T-helper 2 cell treated with Interferon-gamma antibody and Interleukin-4, amounts not matched to agents 5 μg/mL and 100 μg/mL, for 36 hours (primary cell): ENCODE measurements at places on chromosomes 13 and 19.

DNA sequence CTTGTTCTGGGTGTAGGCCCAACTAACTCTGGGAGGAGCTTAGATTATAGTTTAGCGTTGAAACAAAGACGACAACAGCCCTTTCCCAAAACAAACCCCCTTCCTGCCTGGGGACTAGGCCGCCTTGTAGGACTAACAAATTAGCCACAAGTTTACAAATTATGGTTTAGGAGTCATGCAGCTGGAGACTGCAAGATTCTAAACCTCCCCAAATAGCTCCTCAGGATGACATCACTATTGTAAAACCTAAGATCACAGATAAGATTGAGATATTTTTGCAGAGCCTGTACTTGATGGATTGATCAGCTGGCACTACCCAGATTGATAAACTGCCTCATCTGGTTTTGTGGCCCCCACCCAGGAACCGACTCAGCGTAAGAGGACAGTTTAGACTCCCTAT lies 2.3 kb upstream of the SLC25A15 start:
- DNase-seq: peak; percentile 46

DNA sequence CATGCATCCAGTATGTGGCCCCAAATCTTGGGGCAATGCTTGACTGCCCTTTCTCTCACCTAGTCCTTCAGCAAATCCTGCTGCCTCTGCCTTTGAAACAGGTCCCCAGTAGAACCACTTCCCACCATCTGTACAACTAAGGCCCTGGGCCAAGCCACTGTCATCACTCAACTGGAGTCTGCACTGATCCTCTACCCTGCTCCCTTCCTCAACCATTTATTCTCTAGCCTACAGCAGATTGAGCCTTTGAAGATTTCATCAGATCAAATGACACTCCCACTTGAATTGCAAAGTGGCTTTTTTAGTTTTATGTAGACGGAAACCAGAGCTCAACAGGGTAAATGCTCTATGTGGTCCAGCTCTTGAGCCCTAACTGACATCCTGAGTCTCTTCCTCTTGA lies 43.5 kb downstream of the ATP8A2 start:
- DNase-seq: no peak

- DNase-seq: no peak
These were observed 11.2 kb downstream of the ZNF347 start for GRCh38 chr19:53147645-53148044.

DNA sequence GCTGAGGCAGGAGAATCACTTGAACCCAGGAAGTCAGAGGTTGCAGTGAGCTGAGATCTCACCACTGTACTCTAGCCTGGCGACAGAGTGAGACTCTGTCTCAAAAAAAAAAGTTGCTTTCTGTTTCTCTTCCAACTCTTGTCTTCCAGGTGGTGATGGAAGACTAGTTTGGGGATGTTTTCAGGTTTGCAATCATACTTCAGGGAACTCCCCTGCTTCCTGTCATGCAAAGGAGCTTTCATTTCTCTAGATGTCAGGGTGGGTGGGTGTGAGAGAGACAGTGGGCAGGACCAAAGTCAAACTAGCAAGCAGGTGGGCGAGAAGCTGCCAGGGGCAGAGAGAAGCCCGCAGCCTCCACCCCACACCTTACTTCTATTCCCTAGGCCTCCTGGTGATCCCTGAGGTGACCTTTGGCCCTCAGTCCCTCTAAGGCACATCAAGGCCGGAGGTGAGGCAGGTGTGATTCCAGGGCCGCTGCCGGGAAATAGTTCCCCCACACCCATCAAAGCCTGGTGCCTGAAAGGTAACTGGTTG lies 25.7 kb downstream of the CCNE1 start:
- DNase-seq: peak; percentile 71

DNA sequence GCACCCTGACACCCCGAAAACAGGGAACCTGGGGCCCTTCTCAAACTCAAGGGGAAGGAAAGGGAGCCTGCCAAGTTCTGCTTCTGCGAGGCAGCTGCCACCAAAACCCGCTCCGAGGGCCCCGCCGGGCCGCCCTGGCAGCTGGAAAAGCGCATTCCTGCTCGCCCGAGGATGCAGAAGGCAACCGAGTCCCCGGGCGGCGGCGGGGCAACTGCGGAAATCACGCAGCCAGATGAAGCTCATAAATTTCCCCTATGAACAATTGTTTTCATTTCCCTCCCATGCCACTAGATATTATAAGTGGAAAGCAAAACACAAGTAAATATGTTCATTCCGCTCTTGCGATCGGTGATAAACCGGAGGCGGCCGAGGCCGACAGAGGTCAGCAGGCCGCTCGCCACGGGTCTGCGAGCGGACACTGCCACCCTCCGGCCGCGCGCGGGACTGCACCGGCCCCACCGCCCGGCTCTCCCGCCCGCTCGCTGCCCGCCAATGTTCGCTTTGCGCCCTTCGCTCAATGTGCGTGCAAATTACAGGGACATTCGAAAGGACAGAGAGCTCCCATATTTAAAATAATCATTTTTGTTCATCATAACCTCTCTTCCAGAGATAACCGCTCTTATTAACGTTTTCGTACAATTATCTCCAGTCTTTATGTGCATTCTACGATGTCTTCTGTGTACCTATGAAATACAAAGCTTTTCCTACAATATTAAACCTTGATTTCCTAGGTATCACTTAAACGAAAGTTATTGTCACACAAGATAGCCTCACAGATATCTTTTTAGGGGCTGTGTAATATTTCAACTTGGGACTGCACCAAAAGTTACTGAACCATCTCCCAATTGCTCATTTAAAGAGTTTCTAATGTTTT lies 120.8 kb upstream of the ZNF507 start:
- DNase-seq: peak; percentile 50

DNA sequence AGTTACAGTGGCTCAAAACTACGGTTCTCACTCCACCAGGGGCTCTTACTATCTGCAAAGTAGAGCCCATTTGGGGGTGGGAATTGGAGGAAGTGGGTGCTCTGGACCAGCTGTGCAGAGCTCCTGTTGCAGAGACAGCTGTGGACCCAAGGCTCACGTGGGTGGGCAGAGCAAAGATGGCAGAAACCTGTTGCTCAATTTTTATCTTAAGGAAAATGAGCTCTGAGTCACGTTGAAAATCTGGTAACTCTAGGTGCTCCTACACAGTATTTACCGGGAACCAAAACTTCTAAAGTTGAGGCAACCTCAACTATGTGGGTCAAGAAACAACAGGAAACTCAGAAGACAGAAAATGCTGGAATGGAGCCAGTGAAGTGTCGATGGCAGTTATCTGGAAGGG lies 30.2 kb upstream of the SLC15A1 start:
- DNase-seq: no peak

- DNase-seq: no peak
These were observed 1.2 kb downstream of the S1PR5 start for GRCh38 chr19:10516064-10516385.

DNA sequence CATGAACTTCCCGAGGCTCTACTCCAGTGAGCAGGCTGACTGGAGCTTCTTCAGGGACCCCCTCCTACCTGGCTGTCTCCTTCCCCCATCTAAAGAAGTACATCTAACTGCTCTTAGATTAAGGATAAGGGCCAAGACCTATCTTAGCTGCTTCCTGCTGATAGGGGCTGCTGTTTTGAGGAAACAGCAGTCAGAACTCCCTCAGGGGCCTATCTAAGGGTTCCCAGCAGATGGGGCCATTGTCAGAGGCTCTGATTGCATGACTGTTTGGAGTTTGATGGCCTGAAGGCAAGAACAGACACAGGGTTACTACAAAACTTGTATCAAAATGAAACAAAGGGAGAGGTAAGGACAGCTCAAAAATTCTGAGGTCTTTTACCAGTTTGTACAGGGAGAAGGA lies 2636.9 kb upstream of the PCDH20 start:
- DNase-seq: no peak

- DNase-seq: no peak
These were observed 1331.5 kb upstream of the PCDH20 start for GRCh38 chr13:62747152-62747551.

GRCh38 chr13:75761369-75761768 lies 125.2 kb downstream of the LMO7 start:
- DNase-seq: no peak

- no peak for DNase-seq
These were observed 943 bp downstream of the ZNF302 start for GRCh38 chr19:34678421-34678820.

GRCh38 chr19:1433119-1434039 lies 4.8 kb upstream of the RPS15 start:
- no peak for DNase-seq

DNA sequence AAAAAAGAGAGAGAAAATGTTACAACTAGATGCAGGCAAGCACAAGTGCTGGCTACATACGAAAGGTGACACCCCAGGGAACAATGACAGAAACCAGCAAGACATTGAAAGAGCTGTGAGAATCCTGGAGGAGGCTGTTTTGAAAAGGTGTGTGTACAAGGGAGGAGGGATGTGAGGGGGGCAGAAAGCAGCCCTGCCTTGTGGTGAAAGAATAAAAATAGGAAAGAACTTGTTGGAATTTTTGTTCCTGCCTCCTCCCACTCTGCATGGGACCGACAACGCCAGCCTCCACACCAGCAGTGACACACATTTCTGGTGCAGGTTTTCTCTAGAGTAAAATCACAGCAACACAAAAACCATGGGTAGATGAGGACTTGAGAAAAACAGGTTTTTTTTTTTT lies 1258.6 kb downstream of the PCDH9 start:
- no peak for DNase-seq

- no peak for DNase-seq
These were observed 14.8 kb downstream of the PNPLA6 start for GRCh38 chr19:7550169-7550770.

- no peak for DNase-seq
These were observed 53.6 kb downstream of the SMARCA4 start for GRCh38 chr19:11014403-11014911.

GRCh38 chr13:114143806-114144605 lies 11.6 kb upstream of the RASA3 start:
- DNase-seq: no peak

DNA sequence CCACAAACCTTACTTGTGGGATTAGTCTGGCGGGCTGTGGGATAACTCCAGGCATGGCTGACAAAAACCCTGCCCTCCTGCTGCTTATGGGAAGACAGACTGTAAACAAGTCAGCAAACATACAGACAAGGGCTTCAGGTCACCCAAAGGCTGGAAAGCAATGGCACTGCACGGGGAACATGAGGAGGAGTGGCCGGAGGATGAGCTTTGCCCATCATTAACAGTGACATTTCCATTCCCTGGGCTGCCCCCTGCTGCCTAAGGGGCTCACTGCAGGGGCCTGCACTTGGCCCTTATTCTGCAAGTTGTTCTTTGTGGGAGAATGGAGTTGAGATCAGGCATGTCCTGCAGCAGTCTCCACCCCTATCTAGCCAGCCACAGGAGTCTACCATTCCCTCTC lies 91.3 kb downstream of the UQCRFS1 start:
- DNase-seq: no peak

- DNase-seq: no peak
These were observed 4.8 kb upstream of the HIPK4 start for GRCh38 chr19:40394816-40395210.

- no peak for DNase-seq
These were observed 131.5 kb upstream of the GJB6 start for GRCh38 chr13:20363603-20364002.

GRCh38 chr19:28971049-28971448 lies 241.9 kb downstream of the UQCRFS1 start:
- no peak for DNase-seq

DNA sequence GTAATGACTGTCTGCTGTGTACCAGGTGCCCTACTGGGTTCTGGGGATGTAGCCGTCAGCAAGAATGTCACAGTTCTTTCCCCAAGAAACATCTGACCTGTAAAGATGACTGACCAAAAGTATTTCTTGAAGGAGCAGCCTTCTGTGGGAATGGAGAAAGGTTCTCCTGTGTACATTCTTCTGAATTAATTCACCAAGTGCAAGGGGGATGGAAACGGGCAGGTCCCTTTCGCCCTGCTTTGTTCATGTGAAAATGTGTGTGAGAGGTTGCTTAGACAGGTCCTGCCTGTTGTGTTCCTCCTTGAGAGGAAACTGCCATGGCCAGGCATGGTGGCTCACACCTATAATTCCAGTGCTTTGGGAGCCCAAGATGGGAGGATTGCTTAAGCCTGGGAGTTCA lies 57.0 kb downstream of the SLC7A9 start:
- no peak for DNase-seq

- DNase-seq: no peak
These were observed 14.5 kb upstream of the ATP11A start for GRCh38 chr13:112675366-112675756.

- DNase-seq: peak; percentile 29
These were observed 155.6 kb downstream of the TM9SF2 start for GRCh38 chr13:99656844-99657381.

DNA sequence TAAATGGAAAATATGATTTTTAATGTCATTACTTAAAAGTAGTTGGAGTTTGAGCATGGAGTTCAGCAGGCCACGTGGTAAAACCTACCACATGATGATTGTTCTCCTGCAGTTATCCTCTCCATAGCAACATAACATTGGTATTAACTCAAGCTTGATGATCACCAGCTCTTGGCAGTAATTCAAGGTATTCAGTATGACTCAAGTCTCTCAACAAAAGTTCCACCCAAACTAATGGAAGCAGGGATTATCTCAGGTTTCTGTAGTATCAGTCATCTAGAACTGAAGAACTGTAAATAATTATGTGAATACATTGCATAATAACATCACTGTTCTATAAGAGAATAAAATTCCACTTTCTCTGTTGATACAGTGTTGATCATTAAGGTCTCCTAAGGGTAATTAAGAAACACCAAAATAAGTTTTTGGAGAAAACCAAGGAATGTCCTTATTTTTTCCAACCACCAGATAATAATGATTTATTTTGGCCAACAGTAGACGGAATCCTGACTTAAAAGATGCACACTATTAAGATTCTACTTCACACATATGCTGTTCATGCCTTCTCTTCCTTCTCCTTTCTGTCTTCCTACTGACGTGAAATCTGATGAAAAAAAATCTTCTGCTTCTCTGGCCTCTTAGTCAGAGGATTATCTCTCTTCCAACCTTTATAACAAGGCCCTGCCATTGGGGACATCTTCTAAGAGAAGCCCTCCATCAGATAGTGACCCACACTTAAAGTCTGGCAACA lies 1092.3 kb downstream of the EFNB2 start:
- DNase-seq: no peak

DNA sequence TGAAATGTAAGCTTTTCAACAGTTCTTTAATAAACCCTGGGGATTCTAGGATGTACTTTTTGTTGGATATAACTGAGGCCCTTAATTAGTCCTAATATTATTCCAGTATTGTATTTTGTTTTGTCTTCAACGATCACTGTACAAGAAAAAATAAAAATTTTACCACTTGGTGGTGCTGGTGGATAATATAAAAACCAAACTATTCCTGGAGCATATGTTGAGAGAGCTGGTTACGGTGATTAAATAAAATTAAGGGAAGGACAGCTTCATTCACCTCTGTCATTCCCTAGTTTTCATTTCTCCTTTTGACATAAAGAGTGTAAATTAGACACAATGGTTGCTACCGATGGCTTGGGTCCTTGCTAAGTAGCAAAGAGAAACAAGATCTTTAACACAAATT lies 598.6 kb upstream of the PCDH20 start:
- no peak for DNase-seq
